NCI-H1105 treated with DMSO at 0.1 percent for 48 hours (cell line): ENCODE measurements at places on chromosomes 11 and 22.

DNA sequence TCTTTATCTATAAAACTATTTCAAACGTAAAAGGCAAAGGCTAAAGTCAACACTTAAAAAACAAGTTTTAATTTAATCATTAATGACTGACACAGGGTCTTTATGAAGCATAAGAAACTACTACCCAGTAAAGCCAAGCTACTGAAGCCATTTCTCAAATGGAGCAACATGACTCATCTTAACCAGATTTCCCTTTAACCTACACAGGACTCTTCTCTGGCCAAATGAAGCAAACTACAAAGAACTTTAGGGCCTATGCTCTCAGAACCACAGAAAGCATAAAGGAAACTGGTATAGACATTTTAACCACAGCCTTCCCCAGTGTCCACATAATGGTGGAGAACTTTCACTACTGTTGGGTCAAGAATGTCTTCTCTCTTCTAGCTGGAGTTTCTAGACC, 34.7 kb downstream of the ALG9 start:
- DNase-seq, result no peak

DNA sequence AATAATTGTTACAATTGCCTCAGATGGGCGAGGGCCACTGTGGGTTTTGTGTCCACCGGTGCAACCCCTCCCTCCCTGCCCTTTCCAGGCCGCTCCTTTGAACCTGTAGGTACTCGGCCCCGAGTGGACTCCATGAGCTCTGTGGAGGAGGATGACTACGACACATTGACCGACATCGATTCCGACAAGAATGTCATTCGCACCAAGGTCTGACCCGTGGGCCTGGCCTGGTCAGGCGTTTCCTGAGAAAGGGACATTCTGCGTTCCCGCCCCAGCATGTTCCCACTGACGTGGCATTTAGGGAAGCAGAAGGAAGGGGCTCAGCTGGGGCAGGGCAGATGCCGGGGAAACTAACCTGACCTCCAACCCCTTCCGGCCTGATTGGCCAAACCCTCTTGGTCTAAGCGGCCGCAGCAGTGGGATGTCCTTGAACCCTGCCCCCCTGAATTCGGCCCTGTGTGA, 10.1 kb downstream of the SIDT2 start:
- no peak for DNase-seq

DNA sequence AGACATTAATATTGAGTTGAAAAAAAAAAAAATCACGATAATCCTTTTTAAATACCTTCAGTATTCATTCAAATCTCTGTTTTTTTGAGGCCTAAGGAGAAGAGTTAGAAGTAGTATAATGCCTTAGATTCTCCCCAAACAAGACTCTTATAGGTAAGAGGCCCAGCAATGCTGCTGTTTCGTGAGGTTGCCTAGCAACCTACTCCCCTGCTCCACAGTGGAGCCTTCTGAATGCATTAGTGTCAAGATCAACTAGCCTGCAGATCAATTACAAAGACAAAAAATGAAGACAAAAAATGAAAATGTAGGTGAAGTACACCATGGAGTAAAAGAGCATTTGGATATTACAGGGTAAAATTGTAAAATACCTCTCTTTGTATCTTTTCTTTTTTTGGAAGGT, 229.8 kb upstream of the LUZP2 start:
- no peak for DNase-seq

- no peak for DNase-seq
Measured at GRCh38 chr22:37904572-37905533, 1.2 kb upstream of the MICALL1 start.

DNA sequence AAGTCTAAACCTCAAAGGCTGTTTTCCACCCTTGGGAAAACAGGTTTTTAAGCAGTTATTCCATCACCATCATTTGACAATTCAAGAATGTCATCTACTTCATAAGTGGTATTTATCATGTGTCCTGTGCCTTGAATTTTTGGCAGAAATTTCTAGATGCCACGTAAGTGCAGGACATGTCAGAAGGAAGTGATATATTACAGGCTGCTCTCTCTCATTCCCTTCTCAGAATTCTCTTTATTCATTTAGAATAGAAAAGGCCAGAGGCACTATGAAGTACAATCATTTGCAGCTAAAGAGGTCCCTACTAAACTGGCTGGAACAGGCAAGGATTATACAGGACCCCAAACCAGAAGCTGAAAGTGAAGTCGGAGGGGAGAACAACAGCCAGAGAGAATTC, 11.9 kb downstream of the RBFOX2 start:
- DNase-seq, result no peak

GRCh38 chr11:66653123-66653522, 14.6 kb downstream of the RBM4 start:
- DNase-seq, result no peak

GRCh38 chr11:115184901-115185300, 319.3 kb downstream of the CADM1 start:
- no peak for DNase-seq

DNA sequence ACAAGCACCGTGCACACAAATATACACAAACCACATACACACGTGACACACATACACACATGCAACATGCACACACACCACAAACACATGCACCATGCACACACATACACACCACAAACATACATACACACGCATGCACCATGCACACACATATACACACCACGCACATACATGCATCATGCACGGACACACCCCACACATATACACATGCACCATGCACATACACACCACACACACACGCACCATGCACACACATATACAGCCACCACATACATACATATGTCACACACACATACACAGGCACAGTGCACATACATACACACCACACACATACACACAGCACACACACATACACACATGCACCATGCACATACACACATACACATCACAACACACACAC, 12.7 kb upstream of the B4GALNT4 start:
- DNase-seq, result no peak

GRCh38 chr11:130102301-130103249, 32.9 kb downstream of the APLP2 start:
- DNase-seq, result no peak

GRCh38 chr11:2582351-2582945, 117.3 kb downstream of the KCNQ1OT1 start:
- DNase-seq, result no peak

DNA sequence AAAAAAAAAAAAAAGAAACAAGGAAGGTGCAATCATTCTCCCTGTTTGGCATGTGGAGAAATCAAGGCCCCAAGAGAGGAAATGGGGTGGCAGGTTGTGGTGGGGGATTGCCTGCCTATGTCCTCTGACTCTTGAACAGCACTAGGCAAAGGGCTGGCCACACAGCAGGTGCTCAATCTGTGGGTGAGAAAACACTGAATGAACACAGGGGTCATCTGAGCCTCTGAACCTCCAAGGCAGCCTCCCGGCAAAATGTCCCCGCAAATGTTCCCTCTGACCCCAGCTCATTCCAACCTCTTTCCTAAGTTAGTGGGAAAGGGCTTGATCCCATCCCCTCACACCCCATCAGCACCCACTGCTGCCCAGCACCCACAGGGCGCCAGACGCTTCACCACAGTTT, 4.6 kb downstream of the PLA2G6 start:
- no peak for DNase-seq

DNA sequence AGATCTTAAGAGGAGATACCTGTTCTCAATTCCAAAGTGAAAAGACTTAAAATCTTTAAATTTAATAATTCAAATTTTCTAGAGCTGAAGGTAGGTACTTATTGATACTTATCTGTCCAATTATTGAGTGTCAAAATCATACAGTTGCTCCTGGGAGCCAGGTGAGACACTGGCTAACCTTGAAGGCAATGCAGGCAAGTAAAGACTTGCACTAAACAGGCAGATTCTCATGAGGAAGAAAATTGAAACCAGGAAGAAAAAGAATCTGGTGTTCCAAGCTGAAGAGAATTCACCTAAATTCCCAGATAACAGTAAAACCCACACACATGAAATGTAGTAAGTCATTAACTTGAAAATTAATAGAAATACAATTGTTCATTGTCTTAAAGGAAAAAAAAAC, 30.3 kb downstream of the VSIG10L2 start:
- no peak for DNase-seq

DNA sequence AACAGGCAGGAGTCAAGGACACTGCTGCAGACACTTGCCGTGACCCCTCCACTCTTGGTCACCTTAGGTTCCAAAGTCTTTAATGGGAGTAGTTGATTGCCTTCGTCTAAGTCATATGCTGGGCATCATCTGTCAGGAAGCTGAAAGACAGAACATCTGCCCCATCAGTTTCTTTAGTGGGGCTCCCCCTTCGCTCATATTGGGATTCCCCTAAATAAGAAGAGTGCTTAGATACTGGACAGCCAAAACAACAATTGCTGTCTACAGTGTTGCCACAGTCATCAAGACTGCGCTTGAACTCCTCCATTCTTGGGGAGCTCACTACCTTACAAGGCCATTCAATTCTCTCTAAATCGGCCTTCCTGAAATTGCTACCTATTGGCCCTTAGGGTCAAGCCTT, 58.5 kb downstream of the UBASH3B start:
- DNase-seq, result no peak

DNA sequence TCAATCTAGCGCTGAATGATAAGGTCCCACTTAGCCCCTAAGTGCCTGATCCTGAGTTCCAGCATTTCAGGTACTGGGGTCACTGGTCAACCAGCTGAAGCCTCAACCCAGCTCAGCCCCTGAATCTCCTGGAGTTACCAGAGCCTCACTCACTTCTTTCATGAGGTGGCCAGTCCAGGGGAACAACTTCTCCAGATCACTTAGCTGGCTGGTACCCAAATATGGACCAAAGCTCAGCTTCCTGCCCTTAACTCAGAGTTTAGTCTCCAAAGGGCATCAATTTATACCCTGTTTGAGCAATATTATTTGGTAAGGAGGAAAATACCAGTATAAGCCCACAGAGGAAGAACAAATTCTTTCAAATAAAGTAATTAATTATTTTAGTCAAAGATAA, 105.6 kb downstream of the SLC1A2 start:
- no peak for DNase-seq

GRCh38 chr22:47161631-47162030, 399.2 kb downstream of the TBC1D22A start:
- DNase-seq, result peak; percentile 33

DNA sequence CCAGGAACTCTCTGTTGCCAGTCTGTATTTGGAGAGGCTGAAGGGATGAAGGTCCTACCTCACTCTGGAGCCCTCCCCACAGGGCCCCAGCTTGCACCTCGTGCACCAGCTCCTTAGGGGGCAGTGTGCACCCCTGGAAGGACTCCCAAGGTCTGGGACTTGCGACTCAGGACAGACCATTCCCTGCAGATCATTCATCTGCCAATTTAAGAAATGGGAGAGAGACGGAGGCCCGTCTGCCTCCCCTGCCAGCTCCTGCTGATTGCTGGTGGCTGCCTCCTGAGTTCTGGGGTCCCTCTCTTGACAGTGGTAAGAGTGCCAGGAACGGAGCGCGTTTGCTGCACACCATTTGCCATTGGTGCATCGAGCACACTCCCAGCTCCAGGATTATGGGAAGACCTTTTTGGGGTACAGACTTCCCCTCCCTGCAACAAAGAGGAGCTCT, 27.4 kb upstream of the MALAT1 start:
- no peak for DNase-seq

GRCh38 chr11:35494957-35495490, 30.4 kb downstream of the PAMR1 start:
- no peak for DNase-seq

DNA sequence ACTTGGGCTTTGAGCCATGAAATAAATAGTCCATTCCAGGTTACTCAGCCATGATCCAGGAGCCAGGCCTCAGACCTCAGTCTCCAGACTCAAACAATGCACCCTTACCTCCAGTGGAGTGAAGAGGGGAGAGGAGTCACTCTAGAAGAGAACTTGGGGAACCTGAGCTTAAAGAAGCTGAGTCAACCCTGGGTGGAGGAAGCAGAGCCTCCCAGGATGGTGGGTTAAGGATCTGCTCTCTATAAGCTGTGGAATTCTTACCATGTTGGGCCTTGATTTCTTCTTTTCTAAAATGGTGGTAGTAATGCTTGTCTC, 113.2 kb downstream of the NECTIN1 start:
- no peak for DNase-seq

DNA sequence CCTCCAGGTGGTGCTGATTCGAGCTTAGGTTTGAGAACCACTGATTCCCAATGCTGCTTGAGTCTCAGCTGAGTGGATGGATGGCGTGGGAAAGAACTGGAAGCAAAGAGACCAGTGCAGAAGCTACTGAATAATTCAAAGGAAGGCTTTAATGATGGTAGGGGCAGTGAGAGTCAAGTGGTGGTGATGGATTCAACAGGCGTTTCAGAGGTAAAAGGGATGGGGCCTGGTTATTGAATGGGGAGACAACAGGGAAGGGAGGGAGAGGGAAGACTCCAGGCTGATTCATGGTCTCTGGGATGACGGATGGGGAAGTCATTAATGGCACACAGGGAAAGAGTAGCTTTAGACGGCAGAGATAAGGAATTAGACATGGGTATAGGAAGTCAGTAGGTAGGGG, 104.3 kb upstream of the TBCEL start:
- DNase-seq, result no peak

GRCh38 chr11:127055236-127055635, 54.7 kb upstream of the KIRREL3 start:
- no peak for DNase-seq

DNA sequence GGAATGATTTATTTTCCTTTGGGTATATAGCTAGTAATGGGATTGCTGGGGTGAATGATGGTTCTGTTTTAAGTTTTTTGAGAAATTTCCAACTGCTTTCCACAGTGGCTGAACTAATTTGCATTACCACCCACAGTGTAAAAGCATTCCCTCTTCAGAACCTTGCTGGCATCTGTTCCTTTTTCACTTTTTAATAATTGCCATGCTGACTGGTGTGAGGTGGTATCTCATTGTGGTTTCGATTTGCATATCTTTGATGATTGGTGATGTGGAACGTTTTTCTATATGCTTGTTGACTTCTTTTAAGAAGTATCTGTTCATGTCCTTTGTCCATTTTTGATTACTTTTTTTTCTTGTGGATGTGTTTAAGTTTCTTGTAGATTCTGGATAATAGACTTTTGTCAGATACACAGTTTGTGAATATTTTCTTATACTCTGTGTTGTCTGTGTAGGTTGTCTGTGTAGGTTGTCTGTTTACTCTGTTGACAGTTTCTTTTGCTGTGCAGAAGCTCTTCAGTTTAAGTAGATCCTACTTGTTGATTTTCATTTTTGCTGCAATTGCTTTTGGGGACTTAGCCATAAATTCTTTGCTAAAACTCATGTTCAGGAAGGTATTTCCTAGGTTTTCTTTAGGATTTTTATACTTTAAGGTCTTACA, 291.8 kb upstream of the DDI1 start:
- DNase-seq, result no peak

- DNase-seq, result no peak
Measured at GRCh38 chr11:110410651-110411050, 19.1 kb upstream of the FDX1 start.

DNA sequence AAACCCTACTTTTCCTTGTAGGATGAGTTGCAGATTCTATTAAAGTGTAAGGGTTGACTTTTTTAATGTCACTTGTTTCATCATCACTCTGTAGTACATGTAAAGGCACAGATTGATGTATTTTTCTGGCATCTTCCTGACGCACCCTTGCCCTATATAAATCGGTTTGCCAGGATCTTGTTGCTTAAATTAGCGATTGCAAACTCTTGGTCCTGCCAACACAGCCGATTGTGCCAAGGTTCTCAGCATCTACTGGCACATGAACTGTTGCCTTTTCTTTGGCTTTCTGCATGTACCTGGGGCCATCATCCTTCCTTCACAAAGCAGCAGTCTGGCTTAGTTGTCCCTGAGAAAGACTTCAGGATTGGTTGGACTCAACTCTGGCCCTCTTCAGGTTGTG, 7.5 kb upstream of the LIN7C start:
- DNase-seq, result no peak
